Fibroblast of pulmonary artery (primary cell): ENCODE measurements at places on chromosomes 2 and 18.

DNA sequence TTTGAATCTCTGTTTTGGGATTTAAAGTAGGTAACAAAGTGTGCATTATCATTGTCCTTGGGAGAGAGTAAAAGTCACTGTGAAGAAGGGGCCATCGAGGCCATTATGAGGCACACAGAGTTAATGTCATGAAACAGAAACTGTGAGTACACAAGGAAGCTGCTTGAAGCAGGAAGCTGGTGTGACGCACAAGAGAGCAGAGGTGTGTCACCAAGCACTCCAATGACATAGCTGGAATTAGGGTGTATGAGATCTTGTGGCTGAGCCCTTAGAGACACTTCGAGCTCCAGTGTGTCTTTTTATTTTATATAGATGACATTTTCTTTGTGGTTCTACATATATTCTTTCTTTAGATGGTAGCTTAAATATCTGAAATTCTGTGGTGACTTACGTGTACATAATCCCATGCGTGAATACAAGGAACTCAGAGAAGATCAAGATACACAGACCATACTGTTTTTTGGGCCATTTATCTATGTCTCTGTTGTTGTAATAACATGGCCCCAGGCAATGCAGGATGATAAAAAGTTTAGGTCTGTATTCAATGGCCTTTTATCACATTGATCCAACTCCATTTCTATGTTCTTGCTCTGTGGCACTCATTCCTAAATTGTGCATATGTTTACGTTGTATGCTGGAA lies 164.7 kb upstream of the FAM98A start:
- no peak for DNase-seq

DNA sequence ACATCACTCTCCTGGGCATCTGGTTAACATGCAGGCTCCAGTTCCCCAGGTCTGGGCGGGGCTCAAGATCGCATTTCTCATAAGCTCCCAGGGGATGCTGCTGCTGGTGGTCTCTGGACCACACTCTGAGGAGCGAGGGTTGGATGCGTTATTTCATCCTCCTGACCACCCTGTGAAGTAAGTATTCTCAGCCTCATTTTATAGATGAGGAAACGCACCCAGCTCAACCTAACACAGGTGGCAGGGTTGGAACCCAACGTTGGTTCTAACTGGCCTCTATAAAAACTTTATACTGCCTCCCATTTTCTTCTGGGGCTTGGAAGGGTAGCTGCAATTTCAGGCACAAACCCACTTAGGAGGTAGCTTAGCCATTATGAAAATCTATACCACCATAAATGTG lies 120.5 kb downstream of the FAM210A start:
- DNase-seq: no peak

GRCh38 chr2:105796131-105796638 lies 51.5 kb downstream of the NCK2 start:
- no peak for DNase-seq

GRCh38 chr2:100987536-100987935 lies 14.6 kb upstream of the RPL31 start:
- no peak for DNase-seq
